NCI-H1417 (cell line): ENCODE measurements at places on chromosomes 12 and 14.

DNA sequence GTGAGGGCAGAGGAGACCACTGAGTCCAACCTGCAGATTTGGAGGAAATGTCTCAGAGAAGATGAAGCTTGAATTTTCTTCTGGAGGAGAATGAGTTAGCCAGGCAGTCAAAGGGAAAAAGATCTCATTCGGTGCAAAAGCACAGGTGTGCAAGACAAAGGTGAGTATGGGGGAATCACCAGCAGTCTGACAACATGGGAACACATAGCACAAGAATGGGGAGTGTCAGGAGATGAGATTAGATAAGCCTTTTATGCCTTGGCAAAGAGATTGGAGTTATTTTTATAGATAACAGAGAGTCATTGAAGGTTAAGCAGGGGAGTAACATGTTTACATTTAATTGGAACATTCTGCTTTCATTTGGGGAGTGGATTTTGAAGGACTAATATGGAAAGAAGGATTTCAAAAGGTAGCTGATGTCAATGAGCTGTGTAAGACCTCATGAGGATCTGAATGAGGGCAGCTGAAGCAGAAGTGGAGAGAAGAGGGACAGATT is 171.3 kb upstream of the NTF3 start:
- DNase-seq, result no peak

DNA sequence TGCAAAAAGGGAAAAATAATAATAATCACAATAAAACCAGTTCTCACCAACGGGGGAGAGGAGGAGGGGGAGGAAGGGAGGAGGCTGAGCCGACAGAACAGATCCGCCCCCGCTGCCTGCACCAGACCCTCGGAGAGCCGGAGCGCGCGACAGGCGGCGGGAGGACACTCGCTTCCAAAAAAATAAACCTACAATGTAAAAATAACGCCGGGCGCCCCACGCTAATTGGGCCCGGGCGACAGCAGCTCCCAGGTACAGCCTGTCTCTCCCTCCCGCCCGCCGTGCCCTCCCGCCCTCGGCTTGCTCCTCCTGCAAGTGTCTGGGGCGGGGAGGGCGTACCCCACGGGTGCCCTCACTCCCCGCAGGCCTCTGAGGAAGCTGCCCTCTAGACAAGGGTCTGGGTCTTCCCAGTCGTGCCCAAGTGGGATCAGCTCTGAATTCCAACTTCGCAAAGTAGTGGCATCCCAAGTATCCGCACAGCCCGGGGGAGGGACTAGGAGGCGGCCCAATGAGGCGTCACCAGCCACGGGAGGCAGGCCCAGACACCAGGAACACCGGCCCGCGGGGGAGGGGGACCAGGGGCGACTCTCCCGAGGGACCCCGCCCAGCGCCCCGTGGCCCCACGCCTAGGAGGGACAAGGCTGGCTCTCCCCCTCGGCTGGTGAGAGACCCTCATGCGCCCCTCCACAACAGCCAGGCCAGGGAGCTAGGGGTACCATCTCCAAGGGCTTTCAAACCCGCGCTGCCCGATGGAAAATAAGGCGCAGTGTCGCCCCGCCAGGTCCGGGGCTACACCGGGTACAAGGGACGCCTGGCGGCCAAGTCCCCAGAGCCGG is 1.0 kb downstream of the NCOR2 start:
- DNase-seq, result peak; percentile 75

DNA sequence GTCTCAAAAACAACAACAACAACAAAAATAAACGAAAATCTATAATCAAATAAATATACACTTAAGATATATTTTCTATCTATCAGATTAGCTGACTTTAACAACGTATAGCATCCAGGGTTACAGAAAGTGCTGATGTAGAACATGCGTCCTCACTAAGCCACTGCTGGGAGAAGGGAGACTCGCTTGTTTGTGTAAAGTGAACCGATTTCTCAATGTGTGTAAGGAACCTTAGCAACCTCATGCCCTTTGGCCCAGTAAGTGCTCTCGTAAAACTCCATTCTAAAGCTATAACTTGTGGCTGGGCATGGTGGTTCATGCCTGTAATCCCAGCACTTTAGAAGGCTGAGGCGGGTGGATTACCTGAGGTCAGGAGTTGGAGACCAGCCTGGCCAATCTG is 23.8 kb downstream of the NFKBIA start:
- DNase-seq, result no peak

DNA sequence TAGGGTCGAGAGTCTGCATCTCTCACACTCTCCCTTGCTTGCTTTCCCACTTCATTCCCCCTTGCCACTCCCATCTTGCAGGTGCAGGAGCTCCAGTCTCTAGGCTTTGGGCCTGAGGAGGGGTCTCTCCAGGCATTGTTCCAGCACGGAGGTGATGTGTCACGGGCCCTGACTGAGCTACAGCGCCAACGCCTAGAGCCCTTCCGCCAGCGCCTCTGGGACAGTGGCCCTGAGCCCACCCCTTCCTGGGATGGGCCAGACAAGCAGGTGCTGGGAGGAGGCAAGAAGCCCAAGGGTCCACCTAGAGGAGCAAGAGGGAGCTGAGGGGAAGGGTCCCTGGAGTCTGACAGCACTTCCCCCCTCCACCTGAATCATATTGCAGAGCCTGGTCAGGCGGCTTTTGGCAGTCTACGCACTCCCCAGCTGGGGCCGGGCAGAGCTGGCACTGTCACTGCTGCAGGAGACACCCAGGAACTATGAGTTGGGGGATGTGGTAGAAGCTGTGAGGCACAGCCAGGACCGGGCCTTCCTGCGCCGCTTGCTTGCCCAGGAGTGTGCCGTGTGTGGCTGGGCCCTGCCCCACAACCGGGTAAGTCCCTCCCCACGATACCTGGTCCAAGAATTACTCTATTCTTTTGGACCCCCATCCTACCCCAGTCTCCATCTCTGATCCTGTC is 4.2 kb downstream of the RNF31 start:
- no peak for DNase-seq

DNA sequence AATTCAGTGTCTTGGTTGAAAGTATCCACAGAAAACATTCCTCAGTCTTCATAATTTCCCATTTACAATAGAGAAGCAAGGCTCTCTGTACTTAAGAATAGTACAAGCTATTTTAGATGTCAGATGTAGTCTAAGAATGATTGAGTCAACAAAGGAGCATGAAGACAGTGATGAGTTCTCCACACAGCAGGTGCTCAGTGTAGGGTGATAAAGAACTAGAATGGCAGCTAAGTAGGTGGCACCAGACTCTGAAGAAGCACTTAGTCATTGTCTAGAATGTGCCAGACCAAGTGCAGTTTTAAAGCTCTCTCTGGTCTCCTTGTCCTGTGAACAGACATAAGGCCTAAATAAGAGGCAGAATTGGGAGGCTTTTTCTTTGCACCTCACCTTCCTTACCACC is 504.6 kb downstream of the NRXN3 start:
- no peak for DNase-seq

DNA sequence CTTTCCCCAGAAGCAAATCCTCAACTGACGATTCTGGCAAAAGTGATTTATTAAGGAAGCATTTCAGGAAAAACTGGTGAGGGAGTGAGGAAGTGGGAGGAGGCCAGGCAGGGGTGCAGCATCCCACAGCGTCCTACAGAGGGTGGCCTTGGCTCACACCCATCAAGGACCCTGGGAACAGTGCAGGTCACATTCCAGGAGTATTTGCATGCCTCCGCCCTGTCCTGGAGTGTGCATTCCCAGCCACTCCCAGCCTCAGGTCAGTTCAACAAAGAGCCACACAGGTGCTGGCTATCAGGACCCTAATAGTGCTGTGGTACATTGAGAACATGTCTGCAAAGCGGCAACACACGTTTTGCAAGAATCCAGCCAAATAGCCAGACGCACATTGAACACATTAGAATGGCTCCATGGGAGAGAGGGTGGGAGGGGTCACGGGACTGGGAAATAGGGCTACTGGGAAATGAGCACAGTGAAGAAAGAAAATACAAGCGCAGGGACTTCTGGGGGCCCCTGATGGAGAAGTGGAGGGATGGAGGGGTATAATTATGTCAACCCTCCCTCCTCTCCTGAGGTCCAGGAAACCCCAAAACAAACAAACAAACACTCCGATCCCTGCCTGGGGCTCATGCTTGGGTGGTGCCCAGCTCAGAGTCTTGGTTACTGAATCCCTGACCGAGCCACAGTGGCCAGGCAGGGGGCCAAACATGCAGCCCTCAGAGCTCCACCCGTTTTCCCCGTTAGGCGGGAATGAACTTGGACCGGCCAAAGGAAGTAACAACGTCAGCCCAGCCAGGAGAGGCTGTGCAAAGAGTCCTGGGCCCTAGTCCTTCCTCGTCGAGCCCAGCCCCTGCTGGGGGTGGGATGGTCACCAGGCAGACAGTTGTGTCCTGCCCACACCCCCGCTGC is 36.5 kb downstream of the CMKLR1 start:
- DNase-seq, result no peak

- DNase-seq, result no peak
Observed at GRCh38 chr12:71469258-71469750, 29.7 kb downstream of the LGR5 start.

DNA sequence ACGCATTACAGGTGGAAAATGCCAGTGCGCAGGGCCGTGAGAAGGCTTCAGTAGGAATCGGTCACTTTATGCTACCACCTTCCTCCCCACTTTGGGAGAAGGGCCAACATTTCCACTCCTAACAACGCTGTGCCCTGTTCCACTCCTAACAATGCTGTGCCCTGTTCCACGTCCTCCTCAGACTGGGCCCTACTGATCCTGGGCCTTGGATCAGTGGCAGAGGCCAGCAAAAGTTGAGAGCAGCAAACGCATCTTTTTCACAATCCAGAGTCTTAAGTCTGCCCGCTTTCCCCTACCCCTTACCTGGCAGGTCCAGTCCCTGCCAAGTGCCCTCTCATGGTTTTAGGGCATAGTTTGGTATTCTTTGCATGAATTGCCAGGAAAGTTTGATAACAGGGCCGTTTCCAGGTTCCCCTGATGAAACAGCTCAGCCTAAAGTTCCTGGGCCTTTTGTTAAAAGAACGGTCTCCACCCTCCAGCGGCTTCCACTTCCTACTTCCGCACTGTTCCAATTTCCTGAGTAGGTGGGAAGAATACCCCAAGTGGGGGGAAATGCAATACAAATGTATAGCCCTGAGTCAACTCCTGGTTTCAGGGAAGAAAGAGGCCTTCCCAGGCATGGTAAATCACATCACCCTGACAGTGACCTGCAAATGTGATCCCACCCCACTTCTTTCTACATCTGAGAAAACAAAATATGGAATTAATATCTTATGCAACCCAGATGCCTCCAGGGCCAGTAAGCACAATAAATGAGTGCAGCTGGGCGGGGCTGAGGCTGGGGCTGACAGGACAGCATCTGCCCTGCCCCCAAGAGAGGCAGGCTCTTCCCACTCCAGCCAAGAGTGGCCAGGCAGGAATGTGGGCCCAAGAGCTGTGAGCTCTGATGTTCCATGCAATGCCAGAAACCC is 15.0 kb downstream of the KCTD10 start:
- DNase-seq, result no peak

- no peak for DNase-seq
Observed at GRCh38 chr12:40175489-40175888, 49.3 kb upstream of the LRRK2 start.

DNA sequence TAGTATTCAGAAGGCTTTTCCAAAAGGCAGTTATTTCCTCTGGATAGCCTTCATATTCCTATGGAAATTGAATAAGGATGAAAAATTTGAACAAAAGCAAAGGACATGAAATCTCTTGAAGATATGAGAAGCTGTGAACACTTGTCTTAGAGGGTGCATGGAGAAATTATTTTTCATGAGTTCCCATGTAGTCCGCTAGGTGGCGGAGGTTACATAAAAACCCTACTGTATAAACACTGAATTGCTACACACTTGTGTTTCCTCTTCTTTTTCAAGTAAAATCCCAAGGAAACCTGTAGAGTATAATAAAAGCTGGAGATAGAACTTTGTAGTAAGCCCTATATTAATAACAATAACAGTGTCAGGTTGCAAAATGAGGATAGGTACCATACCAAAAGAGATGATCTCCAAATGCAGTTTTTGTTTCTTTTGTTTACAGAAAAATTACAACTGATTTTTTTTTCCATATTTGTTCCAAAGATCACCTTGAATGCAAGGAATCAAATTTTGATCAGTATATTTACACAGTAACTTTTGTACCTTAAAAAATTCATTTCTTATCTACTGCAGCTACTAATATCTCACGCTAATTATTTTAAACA is 37.8 kb upstream of the OR4E1 start:
- DNase-seq, result peak; percentile 1

- DNase-seq, result no peak
Observed at GRCh38 chr12:112430929-112431328, 12.2 kb downstream of the PTPN11 start.

DNA sequence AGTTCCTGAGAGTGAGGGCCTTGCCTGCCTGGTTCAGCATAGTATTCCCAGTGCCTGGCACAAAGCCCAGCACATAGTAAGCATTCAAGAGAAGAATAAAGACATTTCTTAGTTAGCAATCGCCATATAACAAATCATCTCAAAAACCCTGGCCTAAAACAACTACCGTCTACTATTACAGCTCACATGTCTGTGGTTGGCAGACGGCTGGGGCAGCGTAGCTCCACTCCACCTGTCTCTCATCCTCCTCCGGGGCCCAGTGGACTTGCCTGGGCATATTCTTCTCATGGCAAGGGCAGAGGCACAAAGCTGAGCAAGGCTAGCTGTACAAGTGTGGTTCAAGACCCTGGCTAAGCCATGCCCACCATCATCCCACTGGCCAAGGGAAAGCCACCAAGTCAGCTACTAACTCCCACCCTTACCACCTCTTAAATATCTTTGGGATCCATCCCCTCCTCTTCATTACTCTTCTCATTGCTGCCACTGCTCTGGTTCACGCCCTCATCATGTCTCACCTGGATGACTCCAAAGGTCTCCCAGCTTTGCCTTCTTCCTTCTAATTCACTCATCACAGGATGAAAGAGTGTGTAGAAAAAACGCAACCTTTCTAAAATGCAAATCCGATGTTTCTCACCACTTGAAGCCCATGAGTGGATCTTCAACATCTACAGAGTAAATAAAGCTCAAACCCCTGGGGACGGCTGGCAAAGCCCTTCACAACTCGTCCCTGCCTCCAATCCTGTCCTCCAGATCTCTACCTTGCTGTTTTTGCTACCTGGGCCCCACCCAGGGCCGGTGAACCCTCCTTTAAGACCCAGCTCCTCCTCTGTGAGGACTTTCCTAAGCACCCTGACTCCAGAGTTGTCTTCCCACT is 10.4 kb downstream of the TMEM229B start:
- DNase-seq, result peak; percentile 25

- no peak for DNase-seq
Observed at GRCh38 chr14:20782280-20782890, 1.3 kb downstream of the RNASE6 start.

- DNase-seq, result no peak
Observed at GRCh38 chr14:95111507-95112164, 45.7 kb downstream of the DICER1 start.

DNA sequence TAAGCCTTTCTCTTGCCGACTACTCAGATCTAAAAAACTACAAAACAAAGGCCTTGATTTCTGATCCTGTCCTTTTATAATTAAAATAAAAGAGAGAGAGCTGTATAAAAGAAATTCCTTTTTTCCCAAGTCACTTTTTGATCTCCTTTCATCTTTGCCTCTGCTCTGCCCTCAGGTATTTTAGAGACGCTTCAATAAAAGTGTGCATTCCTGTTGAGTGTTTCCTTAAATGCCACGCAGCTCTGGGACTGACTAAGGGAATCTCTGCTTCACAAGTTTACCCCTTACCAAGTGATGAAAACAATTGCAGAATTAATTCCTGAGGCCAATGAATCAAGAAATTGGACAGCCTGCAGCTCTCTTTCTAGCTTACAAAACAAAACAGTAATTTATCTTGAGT is 1109.8 kb downstream of the TMTC2 start:
- no peak for DNase-seq
